ENCODE measurements at places on chromosomes 1 and 21.

- peak; percentile 36 for DNase-seq
These were observed 38.5 kb upstream of the PDE9A start for GRCh38 chr21:42614811-42615351.

DNA sequence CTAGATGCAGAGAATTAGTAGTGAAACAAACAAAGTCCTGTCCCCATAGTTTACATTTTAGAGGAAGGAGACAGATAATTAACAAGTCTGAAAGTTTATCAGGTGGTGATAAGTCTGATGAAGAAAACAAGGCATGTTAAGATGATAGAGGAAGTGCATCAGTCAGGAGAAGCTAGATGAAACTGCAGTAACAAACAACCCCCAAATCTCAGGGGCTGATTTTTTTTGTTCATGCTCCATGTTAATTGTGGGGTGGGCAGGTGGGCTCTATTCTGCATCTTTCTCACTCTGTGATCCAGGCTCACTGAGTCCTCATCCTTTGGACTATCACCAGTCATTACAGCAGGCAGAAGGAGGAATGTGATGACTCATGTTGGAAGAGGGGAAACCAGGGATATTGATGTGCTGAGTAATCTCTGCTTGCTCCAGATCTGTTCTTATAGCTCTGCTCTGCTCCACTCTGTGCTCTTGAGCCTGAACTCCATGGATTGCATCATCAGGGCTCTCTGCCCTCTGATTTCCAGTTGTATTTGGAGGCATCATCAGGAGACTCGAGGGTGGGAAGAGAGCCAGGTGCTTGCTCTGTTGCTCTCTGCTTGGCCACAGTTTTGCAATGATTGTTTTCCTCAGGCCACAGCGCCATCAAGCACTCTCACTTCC is 166.9 kb downstream of the IER5 start:
- DNase-seq: no peak

DNA sequence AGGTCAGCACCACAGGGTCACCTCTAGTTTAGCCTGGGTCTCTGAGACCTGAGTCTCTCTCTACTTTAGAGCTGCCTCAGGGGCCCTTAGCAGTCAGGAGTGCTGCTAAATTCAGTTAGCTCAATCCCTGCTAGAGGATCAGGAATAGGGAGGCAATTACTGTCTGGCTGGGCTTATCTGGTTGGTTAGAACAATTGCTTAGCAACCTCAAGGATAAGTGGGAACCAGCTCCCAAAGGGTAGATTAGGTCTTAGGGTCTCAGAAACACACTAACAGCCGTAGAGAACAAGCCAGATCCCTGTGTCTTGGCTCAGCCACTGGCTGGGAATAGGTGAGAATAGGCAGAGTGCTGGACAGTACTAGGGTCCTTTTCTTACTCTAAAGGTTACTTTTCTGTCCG is 7.7 kb downstream of the PM20D1 start:
- no peak for DNase-seq

GRCh38 chr1:70554341-70554740 is 143.3 kb downstream of the CTH start:
- no peak for DNase-seq

DNA sequence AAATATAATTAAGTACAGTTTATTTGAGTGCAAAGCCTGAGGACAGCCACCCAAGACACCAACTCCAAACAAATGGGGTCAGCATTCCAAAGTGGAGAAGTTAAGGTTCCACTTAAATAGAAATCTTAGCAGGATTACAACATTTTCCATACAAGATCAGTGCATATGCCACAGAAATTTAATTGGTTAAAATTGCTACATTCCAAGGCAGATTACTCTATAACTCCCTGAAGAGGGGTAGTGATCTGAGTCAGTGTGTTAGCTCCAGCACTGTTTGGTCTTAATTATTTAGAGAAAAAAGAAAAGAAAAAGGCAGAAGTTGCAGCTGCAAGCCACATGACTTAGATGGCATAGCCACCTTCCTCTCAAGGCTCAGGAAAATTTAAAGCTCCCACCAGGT is 297.5 kb downstream of the HHIPL2 start:
- DNase-seq: no peak

Measured in posterior vena cava (tissue), 2 donors.